ENCODE measurements at places on chromosomes 5 and 9.

DNA sequence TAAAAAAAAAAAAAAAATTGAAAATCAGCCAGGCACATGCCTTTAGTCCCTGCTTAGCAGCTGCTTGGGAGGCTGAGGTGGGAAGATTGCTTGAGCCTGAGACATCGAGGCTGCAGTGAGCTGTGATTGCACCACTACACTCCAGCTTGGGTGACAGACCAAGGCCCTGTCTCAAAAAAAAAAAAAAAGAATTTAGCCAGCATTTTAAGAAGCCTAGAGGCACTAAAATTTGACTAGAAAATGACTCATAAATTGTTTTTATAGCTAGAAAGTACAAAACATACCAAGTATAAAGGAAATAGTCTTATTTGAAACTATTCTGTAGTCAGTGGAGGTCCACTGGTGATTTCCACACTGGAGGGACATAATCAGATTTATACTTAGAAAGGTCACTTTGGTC is 17.5 kb downstream of the LRRC70 start:
- no peak for DNase-seq

GRCh38 chr5:82793808-82794419 is 283.3 kb downstream of the TMEM167A start:
- DNase-seq = peak; percentile 59

DNA sequence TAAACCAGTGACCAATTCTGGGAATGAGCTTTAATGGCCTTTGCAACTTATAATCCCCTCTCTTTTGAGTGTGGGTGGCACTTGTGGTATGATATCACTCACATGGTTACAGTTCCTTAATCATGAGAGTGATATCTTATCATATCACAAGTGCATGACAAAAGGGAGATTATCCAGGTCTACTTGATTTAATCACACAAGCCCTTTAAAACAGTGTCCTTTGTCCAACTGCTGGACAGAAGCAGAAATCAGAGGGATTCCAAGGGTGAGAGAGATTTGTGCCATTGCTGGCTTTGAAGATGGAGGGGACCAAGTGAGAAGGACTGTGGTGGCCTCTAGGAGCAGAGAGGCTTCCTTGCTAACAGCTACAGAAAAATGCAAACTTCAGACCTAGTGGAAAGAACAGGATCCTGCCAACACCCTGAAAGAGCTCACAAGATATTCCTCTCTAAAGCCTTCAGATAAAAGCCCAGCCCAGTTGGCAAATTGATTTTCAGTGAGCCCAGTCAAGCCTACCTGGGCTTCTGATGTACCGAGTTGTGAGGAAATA is 279.0 kb upstream of the TLE4 start:
- no peak for DNase-seq

DNA sequence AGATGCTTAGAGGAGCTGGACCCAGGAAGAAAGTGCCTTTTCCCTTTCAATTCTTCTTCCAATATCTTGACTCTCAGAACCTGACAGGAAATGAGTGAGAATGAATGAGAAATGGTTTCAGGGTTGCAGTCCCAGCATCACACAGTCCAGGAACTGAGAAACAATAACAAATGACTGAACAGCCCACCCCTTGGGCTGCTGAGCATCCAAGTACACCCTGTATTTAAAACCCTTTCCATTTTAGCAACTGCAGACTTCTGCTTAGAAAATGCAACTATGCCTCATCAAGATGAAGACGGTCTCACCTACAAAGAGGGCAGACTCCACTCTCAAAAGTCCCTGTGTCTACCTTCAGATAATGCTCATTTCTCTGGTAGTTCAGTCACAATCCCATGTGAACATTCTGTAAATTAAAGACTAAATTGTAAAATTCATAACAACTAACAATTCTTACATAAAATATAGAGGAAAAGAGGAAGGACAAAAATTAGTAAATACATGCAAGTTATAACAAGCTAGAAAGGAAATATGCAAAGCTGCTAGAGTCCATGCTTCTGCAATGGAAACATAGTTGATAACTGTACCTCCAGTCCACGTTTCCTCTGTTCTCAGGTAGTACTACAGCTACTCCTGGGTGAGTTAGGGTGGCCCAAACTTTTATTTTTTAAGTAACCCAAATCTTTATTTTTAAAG is 316.5 kb downstream of the ICE1 start:
- DNase-seq = no peak

GRCh38 chr5:78555870-78556269 is 92.7 kb downstream of the LHFPL2 start:
- no peak for DNase-seq

- no peak for DNase-seq
These were observed 4.2 kb downstream of the LECT2 start for GRCh38 chr5:135950611-135951010.

- no peak for DNase-seq
These were observed 36.3 kb upstream of the OTULINL start for GRCh38 chr5:14545308-14545707.

DNA sequence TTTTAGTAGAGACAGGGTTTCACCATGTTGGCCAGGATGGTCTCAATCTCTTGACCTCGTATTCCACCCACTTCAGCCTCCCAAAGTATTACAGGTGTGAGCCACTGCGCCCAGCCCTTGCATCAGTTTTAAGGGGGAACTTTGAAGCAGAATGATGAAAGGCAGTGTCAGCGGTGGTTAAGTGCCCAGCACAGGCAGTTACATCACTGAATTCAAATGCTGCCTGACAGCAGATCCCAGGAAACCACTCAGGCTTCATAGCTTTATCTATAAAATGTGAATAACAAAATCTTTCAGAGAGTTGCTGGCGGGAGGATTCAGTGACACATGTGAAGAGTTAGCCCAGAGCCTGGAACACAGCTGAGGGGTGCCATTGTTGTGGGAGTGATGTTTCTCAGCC is 26.5 kb downstream of the FGF1 start:
- DNase-seq = no peak

DNA sequence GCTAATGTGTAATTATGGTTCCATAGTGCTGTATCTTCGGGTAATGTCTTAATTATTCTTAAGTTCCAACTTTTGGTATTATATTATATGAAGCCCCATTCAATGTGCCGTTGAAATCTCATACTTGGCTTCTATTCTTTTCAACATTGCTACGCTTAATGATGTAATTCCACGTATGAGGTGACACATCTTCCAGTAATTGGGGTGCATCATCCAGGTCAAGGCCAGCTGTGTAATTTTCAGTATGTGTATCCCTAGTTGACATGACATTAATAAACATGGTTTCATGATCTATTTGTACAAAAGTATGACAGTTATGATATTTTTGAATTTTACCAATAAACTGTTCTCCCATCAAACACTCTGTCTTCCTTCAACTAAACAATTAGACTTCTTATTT is 546.3 kb downstream of the CTNND2 start:
- DNase-seq = no peak

DNA sequence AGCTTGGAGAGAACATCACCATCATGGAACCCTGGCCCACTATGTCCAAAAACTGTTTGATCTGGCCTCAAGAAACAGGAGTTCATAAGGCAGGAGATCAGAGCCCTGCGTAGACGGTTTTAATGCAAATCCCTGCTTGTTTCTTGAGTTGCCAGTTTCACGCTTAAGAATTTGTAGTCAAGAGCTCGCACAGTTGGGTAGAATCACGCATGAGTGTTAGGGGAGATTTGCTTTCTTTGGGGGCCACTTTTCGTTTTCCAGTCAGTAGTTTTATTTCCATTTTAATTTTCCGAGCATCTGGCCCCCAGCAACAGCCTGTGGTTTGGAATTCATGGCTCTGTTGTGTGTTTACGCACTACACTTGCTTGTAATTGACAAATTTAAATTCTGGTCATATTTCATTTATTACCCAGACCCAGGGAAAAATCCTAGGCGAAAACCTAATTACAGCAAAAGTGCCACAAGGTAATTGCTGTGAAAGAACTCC is 6.6 kb upstream of the C5orf58 start:
- DNase-seq = no peak

GRCh38 chr5:148967783-148968182 is 95.1 kb downstream of the SH3TC2 start:
- no peak for DNase-seq

GRCh38 chr9:110143485-110143884 is 64.5 kb downstream of the C9orf152 start:
- no peak for DNase-seq

GRCh38 chr5:111075520-111075919 is 4.0 kb downstream of the TSLP start:
- no peak for DNase-seq

DNA sequence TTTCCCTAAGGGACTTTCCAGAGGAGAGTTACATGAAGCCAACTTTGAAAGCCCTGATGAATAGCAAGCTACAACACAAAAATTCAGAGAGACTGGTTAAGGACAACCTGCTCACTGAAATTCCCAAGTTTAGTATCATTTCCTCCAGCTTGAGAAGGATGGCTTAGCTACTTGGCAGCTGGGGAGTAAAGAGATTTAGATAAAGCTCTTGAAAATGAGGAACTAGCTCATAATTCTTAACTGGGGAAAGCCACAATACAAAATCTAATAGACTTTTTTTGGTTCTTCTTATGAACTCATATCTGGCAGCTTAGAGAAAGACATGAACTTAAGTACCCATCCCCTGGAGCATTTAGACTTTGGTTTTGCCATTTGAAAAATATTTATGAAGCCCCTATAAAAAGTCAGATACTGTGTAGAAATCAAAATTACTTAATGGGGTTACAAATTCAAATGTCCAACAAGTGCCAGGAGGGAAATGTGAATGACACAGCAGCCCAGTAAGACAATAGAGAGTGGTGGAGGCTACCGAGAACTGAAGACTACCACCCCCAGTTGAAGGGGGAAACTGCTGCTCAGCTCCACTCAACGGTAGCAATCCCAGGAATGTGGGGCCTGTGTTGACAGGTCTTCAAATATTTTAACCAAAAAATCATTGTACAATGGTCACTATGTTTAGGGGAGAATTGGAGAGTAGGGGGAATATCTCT is 79.4 kb upstream of the ADRB2 start:
- no peak for DNase-seq

DNA sequence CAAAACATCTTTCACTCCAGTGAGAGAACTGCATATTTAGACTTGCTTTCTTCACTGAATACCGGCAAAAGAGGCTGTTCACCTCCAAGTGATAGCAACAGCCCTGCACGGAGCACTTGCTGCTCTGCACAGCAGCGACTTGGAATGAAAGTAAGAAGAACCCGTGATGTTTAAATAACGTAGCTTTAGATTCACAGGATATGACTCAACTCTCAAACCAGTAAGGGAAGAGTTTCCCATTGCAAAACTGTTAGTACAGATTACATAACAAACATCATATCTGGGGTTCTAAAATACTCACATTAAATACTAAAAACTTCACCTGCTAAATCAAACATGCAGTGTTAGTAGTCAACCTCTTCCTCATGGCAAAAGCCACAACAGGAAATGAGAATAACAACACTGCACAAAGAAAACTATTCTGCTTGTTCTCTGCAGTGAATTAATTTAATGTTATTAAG is 203.4 kb downstream of the MCTP1 start:
- DNase-seq = no peak

GRCh38 chr9:107667231-107668070 is 177.9 kb upstream of the KLF4 start:
- DNase-seq = no peak

GRCh38 chr5:107555425-107556090 is 115.2 kb downstream of the EFNA5 start:
- DNase-seq = no peak

DNA sequence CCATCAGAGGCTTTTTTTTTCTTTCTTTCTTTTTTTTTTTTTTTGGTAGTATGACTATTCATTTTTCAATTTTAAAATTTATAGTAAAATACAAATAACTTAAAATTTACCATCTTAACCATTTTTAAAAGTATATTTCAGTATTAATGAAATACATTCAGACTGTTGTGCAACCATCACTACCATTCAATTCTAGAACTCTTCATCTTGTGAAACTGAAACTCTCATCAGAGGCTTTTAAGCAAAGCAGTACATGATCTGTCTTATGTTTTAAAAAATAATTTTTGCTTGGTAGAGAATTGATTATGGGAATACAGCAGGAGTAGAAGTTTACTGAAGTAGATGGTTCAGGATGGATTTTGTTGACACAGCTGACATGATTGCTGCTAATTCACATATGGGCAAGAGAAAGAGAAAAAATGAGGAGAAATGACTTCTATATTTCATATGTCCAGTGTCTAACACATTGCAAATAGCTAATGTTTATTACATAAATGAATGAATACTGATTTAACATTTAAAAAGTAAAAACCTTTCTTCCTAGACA is 13.4 kb downstream of the ELOVL7 start:
- no peak for DNase-seq

DNA sequence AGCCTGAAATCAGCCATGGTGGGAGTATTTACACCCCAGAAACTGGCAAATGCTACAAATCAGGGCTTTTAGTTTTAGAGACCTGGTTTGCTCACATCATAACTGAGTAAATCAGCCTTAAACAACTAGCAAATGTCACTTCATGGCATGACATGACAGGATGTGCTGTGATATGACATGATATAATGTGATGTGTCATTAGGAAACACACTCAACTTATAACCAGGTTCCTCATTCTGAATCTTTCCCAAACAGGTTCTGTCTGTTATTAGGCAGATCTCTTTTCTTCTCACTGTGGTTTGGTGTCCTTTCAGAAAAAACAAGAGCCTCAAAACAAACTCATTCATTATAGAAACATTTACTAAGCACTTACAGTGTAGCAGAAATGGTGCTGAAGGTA is 90.5 kb downstream of the ADAMTS12 start:
- no peak for DNase-seq

DNA sequence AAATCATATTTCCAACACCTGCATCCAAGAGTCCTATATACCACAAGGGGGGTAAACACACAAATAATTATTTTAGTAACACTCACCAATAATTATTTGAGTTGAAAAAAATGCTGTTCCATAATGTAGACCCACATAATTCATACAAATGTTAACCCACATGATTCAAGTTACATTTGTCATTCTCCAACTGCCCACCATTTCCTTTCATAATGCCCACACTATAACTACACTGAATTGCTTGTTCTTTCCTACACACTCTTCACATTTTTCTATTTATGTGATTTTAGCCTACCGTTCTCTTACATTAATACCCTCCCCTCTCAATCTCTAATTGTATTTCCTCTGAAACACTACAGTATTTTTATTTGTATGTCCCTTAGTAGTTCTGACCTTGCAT is 35.9 kb upstream of the HK3 start:
- no peak for DNase-seq

- DNase-seq = no peak
These were observed 16.5 kb downstream of the BHMT2 start for GRCh38 chr5:79086116-79086515.

All from stimulated activated CD4-positive, alpha-beta T cell treated with anti-CD3 and anti-CD28 coated beads, Interleukin-2, amount 100 ng/mL, for 24 hours (primary cell).